ENCODE measurements at places on chromosomes 7 and 10.
A peak's percentile ranks its signal among the peaks of the same experiment; 100 is the strongest.

GRCh38 chr7:77651575-77652162 is 44.6 kb upstream of the RSBN1L start:
- no peak for DNase-seq

GRCh38 chr7:122528879-122529481 is 169.9 kb downstream of the RNF133 start:
- DNase-seq: no peak

DNA sequence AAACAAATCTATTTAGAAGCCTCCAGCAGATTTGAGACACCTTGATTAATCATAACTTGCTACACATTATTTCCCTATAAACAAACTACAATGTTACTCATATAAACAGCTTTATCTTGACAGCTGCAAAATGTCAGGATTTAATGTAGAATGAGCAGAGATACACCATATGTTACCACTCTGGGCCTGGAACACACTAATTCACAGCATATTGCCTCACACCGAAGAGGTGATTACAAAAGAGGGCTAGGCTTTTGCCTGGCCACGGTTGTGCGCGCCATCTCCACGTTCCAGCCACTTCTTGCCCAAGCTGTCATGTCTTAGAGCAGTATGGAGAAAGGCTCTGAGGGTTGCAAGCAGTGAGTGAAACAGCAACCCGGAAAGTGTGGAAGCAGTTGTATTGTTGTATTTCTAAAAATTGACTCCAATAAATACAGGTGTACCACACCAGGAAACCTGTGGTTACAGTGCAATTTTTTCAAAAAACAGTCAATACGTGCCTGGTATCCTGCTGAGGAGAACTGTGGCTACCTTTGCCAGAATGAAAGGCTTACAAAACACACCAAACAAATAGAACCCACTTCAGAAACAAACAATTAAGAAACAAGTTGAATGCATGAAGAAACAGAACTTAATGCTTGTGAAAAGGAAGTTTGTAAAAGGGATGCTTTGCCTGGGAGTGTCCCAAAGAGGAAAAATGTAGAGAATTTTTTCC is 498.1 kb downstream of the PLXNA4 start:
- no peak for DNase-seq

DNA sequence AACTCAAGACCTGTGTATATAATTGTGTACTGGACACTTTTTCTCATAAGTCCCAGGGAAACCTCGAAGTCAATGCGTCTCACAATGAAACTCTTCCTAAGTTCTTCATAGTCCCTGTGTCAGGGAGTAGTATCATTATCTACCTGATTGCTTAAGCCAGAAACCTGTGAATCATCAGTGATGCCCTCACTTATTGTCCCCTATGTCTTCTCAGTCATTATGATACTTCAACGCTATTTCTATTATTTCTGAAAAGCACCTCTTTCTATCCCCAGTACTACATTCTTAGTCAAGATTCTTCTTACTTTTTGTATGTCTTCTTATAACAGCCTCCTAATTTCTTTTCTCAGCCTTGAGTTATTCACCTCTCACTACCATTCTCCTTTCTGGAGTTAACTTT is 94.3 kb downstream of the OTUD1 start:
- DNase-seq: no peak

GRCh38 chr10:81600185-81600584 is 274.8 kb upstream of the NRG3 start:
- DNase-seq: no peak

GRCh38 chr7:101186844-101187428 is 6.8 kb upstream of the NAT16 start:
- no peak for DNase-seq

- DNase-seq: no peak
Observed at GRCh38 chr7:12025246-12025645, 185.8 kb upstream of the TMEM106B start.

- no peak for DNase-seq
Observed at GRCh38 chr10:71463111-71463510, 66.4 kb downstream of the CDH23 start.

DNA sequence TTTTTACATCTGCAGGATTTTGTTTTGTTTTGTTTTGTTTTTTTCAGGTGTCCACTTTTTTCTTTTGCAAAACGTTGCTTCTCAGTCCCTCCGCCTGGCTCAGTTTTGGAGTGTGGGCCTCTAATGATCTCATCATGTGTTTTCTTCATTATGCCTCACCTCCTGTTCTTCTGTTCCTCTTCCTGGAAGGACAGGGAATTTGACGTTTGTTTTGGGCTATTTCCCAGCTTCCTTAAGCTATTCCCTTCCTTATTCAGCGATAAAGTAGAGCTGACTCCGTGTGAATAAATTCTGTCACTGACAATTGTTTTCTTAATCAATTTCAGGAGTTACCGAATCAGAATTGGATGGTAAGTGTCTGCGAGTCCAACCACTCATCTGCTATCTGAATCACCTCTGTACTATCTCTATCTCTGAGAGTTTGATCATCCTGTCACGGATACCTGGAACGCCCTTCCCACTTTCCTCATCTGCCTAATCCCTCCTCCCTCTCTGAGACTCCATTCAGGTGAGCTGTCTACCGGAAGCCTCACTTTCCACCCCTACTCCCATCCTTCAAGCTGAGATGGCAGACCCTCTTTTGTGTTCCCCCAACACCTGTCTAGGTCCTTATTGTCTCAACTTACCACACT is 218.4 kb downstream of the GATA3 start:
- DNase-seq: no peak

- no peak for DNase-seq
Observed at GRCh38 chr7:96198047-96198636, 123.8 kb downstream of the SLC25A13 start.

- DNase-seq: no peak
Observed at GRCh38 chr10:49746626-49747302, 15.4 kb downstream of the OGDHL start.

GRCh38 chr7:69599286-69599954 is 1.1 kb downstream of the AUTS2 start:
- DNase-seq: peak; percentile 61

GRCh38 chr10:56623064-56623463 is 262.0 kb upstream of the ZWINT start:
- no peak for DNase-seq

DNA sequence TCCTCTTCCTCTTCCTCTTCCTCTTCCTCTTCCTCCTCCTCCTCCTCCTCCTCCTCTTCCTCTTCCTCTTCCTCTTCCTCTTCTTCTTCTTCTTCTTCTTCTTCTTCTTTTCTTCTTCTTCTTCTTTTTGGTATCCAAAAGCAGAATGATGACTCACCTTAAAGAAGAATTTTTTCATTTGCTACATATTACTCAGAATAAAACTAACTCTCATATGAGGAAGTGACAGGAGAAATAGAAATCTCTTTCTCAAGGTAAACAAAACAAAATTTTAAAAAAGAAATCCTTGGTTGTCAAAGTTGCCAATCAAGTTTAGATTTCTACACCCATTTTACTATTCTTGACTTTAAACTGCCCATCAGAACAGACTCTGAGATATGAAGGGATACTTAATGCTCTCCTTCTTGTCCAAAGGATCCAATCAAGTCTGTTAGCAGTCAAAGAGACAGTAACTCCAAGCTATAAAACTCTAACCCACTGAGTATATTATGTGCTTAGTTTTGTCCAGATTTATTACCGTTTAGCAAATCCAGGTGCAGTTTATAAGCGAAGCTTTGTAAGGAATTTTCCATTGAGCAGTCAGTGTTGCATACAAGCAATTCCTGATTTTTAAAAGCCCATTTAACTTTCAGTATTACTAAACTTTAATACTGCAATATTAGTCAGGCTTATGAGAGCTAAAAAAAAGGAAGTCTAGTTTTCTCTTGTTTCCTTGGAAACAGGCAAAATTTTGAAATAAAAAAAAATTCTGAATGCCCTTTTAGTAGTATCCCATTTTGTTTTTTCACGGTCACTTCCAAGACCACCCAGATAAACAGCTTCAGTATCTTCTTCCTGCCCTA is 43.1 kb upstream of the SNX13 start:
- DNase-seq: no peak

- peak; percentile 41 for DNase-seq
Observed at GRCh38 chr10:132977807-132978206, 35.4 kb upstream of the CFAP46 start.

GRCh38 chr7:132130497-132130896 is 445.8 kb downstream of the PLXNA4 start:
- DNase-seq: no peak

DNA sequence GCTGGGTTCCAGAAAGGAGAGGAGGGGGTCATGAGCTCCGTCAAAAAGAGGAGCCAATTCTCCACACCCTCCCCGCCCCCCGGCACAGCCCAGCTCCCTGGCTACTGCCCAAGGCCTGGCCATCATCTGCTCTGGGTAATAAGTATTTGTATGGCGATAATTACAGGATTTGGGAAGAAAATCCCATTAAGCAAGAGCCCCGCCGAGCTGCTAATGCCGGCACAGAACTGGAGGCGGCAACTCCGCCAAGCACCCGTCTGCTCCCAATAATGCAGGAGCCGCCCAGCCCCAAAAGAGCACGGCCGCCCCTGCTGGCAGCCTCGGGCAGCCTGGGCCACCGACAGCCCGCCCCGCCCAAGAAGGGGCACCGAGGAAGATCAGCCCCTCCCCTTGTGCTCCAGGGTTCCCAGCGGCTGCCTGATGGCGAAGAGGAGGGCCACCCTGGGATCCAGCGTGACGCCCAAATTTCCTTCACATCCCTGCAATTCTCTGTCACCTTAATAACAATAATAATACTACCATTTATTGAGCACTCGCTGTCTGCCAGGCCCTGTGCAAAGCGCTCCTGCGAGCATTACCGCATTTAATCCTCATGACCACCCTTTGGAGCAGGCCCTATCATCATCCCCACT is 5.9 kb downstream of the SLIT1 start:
- no peak for DNase-seq

GRCh38 chr7:130488392-130489139 is 3.3 kb upstream of the MEST start:
- no peak for DNase-seq

GRCh38 chr7:47804767-47805545 is 143.3 kb downstream of the PKD1L1 start:
- DNase-seq: no peak

DNA sequence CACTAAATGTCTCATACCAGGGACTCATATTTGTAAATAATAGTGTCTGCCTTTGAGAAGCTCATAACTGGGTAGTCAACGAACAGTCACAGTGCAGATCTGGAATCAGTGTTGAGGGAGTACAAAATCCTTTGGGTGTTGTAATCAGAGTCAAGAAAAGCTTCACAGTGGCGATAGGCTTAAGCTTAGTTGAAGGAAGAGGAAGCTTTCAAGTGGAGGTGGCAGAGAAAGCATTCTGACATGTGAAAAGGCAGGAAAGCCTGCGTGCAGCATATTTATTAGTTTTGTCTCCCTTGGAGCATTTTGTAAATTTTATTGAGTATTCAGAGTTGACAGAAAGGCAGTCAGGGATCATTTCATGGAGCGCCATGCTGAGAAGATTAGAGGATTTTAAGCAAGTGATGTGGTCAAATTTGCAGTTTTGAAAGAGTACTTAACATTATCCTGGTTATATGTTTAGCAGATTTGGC is 104.9 kb downstream of the ADK start:
- DNase-seq: no peak

DNA sequence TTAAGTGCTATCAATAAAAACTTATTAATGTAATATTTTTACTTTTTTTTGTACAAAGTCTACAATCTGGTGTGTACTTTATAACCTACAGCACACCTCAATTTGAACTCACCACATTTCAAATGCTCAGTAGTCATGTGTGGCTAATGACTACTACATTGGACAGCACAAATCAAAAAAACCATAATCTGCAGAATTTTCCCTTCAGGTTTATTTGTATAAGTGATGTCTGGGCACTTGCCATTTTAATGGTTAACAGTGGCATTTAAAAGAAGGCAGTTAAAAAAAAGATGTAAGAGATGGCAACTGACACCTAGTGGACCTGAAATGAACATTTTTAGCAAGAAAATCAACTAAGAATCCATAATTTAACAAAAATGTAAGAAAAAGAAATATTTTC is 124.6 kb upstream of the NRBF2 start:
- DNase-seq: no peak

GRCh38 chr10:119316729-119317097 is 109.3 kb downstream of the GRK5 start:
- DNase-seq: no peak

GRCh38 chr7:124032369-124033094 is at the start of gene TMEM229A:
TMEM229A (minus strand) TSS chr7:124033067; CDS start chr7:124033003, 64 bp downstream.
- no peak for DNase-seq

- no peak for DNase-seq
Observed at GRCh38 chr7:97118306-97118917, 914 bp downstream of the SDHAF3 start.

GRCh38 chr7:69858471-69858870 is 260.2 kb downstream of the AUTS2 start:
- DNase-seq: no peak

- DNase-seq: no peak
Observed at GRCh38 chr7:124783271-124783670, 17.7 kb upstream of the GPR37 start.

- no peak for DNase-seq
Observed at GRCh38 chr10:30121401-30121800, 62.0 kb upstream of the JCAD start.

DNA sequence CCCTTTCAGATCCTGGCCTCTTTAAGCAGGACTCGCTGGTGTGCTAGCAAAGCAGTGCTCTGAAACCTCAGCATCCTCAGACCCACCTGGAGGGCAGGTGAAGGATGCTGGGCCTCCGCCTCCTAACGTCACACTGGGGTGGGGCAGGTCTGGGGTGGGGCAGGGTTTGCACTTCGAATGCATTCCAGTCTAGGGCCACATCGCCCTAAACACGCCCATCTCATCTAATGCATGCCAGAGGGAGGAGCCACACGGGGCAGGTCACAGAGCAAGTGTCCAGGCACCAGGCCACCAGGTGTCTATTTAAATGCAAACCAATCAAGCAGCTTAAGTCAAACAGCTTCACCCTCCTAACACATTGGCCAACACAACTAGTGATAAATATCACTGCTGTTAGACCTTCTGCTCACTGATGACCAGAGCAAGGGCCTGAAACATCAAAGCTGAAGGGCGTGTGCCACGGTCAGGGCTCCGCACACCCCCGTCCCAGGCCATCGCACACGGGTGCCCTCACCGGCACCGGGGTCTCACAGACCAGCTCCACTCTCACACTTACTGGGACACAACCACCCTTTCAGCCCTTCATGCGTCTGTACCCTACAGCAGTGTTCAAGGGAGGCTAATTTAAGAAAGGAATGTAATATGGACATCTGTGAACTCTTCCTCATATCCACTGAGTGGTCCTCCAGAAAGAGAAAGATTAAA is 47.1 kb downstream of the DIP2C start:
- no peak for DNase-seq

GRCh38 chr10:2340831-2341647 is 603.7 kb upstream of the ADARB2 start:
- DNase-seq: no peak

- no peak for DNase-seq
Observed at GRCh38 chr7:114128880-114129279, 210.1 kb upstream of the PPP1R3A start.
